Neural progenitor cell (in vitro differentiated cells): ENCODE measurements at places on chromosomes 7 and 10. TPM values are rescaled to one million over a fixed set of nuclear protein-coding genes. Genes with fewer than 3 reads are reported as not detected.

VWA2 gene
- 0.09 TPM in 1 of 2 replicates, not detected in the other for total RNA-seq

LIPF gene
- total RNA-seq, result not detected in 2 replicates

ANKRD1 gene
- total RNA-seq, result 0.09 and 1.2 TPM in 2 replicates

CLRN3 gene
- 0.12 TPM in 1 of 2 replicates, not detected in the other for total RNA-seq

ANKRD22 gene
- not detected in 2 replicates for total RNA-seq

GBX1 gene
- total RNA-seq, result not detected in 2 replicates

OR6B1 gene
- not detected in 2 replicates for total RNA-seq

GRID2IP gene
- 0.31 TPM in 1 of 2 replicates, not detected in the other for total RNA-seq

FIS1 gene
- total RNA-seq, result 92.2 and 120 TPM in 2 replicates

PRTFDC1 gene
- 26.4 and 37.7 TPM in 2 replicates for total RNA-seq

STEAP1 gene
- 1.5 and 2.3 TPM in 2 replicates for total RNA-seq

EIF3A gene
- 133 and 134 TPM in 2 replicates for total RNA-seq

PARD3 gene
- total RNA-seq, result 55.3 and 58.7 TPM in 2 replicates

PNLIP gene
- total RNA-seq, result not detected in 2 replicates

TAS2R4 gene
- 2.2 and 2.8 TPM in 2 replicates for total RNA-seq

ACHE gene
- 0.90 TPM in 1 of 2 replicates, not detected in the other for total RNA-seq

SMKR1 gene
- total RNA-seq, result 0.53 and 0.56 TPM in 2 replicates

OR2A25 gene
- not detected in 2 replicates for total RNA-seq

RBP4 gene
- 0.28 TPM in 1 of 2 replicates, not detected in the other for total RNA-seq

ADRA2A gene
- 0.06 TPM in 1 of 2 replicates, not detected in the other for total RNA-seq

GIMAP5 gene
- total RNA-seq, result 0.03 TPM in 1 of 2 replicates, not detected in the other

HOXA1 gene
- total RNA-seq, result not detected in 2 replicates

ANXA8 gene
- total RNA-seq, result not detected in 2 replicates

SPOCK2 gene
- 1.9 and 3.2 TPM in 2 replicates for total RNA-seq

CCDC7 gene
- total RNA-seq, result 4.1 and 6.9 TPM in 2 replicates

EIF4EBP2 gene
- total RNA-seq, result 110 and 122 TPM in 2 replicates

STEAP2 gene
- total RNA-seq, result 3.0 and 3.6 TPM in 2 replicates

CNTNAP2 gene
- 110 and 126 TPM in 2 replicates for total RNA-seq
